ENCODE measurements at places on chromosomes 3 and 15.

- no peak for DNase-seq
These were observed 86.6 kb downstream of the HMG20A start for GRCh38 chr15:77507143-77507897.

GRCh38 chr3:170044271-170044670, 6.5 kb downstream of the GPR160 start:
- DNase-seq = no peak

GRCh38 chr15:55108858-55109518, 87.8 kb downstream of the RSL24D1 start:
- DNase-seq = no peak

GRCh38 chr3:173630849-173631248, 233.3 kb downstream of the NLGN1 start:
- no peak for DNase-seq

DNA sequence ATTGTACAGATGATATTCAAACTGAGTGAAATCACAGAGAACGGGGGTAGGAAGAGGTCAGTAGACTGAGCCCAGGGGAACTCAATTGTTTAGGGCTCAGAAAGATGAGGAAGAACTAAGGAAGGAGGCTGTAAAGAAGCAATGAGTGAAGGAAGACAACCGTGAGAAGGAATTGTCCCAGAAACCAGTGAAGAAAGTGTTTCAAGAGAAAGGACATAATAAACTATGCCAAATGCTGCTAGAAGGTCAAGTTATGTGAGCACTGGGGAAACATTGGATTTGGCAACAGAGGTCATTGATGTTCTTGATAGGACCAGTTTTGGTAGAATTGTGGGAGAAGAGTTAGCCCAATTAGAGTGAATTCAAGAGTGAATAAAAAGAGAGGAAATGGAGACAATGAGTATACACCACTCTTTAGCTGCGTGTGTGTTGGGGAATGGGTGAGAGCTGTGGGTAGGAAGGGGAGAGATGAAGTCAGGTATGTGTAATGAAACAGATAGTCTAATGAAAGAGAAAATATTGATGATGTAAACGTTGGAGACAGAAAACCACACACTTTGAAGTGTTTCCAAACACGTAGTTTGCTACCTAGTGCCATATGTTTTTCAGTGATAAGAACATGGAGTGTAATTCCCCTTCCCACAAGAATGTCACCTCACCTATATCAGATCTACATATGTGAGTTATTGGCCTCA, 42.5 kb upstream of the MME start:
- DNase-seq = no peak

DNA sequence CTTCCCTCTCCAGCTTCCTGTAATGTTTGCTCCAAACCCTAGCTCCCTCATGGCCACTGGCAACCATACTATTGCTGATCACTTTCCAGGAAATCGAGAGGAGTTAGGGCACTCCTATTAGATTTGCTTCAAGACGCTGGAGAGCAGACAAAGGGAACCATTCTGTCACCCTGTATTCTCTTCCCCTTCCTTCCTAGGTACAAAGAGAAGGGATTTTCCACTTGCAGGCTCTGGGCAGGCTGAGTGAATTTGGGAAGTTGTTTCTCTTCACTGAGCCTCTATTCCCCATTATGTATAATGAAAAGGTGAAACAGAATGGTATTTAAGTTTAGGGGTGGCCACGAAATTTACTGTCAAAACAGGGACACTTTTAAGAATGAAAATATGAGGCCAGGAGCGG, 99.4 kb upstream of the LPP start:
- no peak for DNase-seq

GRCh38 chr3:140529096-140529495, 148.8 kb upstream of the TRIM42 start:
- no peak for DNase-seq

DNA sequence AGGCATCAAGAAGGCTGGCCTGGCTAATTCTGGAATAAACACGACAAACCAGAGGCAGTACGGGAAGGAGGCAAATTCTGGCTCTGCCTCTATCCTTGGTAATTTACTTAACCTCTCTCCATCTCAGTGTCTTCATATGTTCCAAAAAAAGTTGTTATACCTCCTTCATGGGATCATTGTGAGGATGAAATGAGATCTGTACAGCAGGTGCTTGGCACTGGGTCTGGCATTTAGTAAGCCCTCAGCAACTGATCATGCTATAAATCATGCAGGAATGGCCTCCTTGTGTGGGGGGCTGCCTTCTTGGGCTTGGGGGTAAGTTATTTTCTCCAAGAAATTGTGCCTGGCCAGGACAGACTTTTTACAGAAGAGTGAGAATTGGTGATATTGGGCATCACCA, 38.3 kb upstream of the TRA2B start:
- DNase-seq = no peak

GRCh38 chr15:52093539-52094510, 18.8 kb downstream of the BCL2L10 start:
- DNase-seq = no peak

DNA sequence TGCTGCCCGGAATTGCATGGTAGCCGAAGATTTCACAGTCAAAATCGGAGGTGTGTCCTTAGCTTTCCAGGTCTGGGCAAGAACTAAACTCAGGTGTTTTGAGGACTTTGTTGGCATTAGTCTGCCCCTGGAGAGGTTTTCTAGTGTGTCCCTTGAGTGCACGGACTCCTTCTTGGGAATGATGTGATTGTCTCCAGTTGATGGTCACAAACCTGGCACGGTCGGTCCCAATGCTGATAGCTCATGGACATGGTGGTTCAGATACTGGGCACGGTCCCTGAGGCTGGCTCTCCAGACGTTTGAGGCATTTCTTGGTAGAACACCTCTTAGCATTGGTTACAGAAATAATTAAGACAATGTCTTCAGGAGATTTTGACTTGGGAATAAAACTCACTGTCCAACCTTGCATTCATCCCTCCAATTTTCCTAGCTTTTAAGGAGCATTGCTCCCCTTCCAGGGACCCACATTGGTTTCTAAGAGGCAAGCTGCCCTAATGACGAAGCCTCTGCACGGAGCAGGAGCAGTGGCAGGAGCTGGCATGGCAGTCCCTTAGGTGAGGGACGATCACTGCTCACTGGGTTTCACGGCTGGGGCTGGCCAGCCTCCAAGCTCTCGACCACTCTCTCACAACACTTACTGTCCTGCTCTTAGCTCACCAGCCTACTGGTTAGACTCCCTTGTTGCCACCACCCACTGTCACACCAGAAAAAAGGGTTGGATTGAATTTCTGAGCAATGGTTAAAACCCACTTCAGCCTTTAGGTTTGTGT, 68.1 kb downstream of the PGPEP1L start:
- no peak for DNase-seq

GRCh38 chr3:142656575-142656974, 60.4 kb downstream of the PLS1 start:
- DNase-seq = no peak

DNA sequence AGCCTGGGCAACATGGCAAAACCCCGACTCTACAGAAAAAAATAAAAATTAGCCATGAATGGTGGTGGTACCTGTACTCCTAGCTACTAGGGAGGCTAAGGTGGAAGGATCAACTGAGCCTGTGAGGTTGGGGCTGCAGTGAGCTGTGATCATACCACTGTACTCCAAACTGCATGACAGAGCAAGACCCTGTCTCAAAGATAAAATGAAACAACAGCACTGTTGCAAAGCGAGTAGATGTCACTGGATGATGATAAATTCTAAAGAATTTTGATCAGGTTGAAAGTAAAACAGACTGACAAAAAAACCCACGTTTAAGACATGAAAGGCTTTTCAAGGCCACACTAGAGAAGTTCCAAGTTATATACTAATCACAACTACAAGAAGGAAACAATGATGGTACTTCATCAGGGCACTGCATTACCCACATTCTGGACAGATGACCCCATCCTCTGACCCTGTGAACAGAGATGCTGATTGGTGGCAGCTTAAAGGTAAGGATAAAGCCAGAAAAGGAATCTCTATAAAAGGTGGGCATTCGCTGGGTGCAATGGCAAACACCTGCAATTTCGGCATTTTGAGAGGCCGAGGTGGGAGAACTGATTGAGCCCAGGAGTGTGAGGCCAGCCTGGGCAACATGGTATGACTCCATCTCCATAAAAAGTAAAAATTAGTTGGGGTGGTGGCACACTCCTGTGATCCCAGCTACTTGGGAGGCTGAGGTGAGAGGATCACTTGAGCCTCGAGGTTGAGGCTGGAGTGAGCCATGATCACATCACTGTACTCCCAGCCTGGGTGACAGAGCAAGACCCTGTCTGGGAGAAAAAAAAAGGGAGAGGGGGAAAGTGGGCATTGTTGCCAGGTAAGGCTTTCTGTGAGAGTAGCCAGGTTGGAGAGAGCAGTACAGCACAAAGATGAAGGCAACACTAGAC, 59.2 kb downstream of the TBL1XR1 start:
- no peak for DNase-seq

DNA sequence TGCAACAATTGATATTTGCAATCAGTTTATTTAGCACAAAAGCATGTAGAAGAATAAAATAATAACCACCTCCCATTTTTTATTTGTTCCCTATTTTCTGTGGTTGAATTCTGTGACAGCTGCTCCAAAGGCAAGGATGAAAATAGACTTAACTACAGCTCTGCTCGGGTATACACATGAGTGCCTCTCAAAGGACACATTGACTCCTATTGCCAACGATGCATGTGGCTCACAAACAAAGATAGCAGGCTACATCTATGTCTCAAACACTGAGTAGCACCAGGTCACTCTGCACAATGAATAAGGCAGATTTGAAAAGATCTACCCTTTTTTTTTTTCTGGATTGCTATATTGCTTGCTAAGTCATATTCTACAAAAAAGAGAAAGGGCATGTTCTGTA, 612.9 kb downstream of the ROBO1 start:
- DNase-seq = no peak

- no peak for DNase-seq
These were observed 91.4 kb downstream of the NFKBIZ start for GRCh38 chr3:101940521-101941317.

DNA sequence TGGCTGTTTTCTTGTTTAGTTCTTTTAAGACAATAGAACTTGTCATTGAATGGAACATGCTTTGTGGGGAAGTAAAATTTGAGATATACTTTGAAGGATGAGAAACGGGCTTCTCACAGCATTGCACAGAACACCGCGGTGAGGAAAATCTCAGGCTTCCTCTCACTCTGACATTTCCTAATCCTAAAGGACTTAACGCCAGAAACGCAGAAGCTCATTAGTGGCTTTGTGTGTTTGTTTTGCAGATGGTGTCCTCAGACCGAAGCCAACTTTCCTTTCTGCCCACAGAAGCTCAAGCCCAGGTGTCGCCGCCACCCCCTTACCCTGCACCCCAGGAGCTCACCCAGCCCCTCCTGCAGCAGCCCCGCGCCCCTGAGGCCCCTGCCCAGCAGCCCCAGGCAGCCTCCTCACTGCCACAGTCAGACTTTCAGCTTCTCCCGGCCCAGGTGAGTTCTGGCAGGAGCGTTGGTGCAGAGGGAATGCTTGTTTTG, 78.9 kb upstream of the BLM start:
- no peak for DNase-seq

DNA sequence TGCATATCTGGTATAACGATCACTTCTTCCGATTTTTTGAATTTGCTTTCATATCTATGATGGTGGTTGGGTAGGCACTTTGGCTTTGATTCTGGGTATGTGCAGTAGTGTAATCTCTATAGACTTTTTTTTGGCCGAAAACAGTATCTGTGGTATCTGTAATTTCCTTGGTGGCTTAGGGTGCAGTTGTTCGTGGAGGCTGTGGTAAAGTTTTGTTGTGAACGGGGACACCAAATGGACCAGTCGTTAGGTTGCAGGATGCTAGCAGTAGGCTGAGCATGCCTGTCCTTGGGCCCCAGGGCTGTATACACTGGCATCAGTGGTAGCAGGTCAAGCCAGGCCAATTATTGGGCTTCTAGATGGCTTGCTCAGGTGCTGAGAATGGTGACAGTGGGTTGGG, 55.2 kb downstream of the CCDC66 start:
- no peak for DNase-seq

GRCh38 chr3:134858441-134859035, 63.5 kb downstream of the EPHB1 start:
- DNase-seq = no peak

DNA sequence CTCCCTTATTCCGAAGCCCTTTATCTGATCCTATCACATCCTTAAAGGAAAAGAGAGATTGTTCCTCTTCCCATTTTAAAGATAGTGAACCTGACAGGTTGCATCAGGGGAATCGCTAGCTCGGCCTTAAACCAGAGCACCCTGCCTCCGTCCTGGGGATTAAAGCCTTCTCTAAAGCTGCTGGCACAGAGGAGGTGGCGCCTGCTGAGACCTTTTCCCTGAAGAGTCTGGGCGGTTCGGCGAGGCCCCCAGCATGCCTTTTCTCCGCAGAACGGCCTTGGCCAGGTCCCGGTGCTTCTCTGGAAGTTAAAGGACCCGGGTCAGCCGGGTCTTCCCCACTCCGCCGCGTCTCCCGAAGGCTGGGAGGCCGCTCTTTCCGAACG, 593 bp downstream of the FAM219B start:
- no peak for DNase-seq

- no peak for DNase-seq
These were observed 89.4 kb upstream of the ICE2 start for GRCh38 chr15:60568301-60568742.

GRCh38 chr3:38614651-38615352, 34.7 kb downstream of the SCN5A start:
- no peak for DNase-seq

DNA sequence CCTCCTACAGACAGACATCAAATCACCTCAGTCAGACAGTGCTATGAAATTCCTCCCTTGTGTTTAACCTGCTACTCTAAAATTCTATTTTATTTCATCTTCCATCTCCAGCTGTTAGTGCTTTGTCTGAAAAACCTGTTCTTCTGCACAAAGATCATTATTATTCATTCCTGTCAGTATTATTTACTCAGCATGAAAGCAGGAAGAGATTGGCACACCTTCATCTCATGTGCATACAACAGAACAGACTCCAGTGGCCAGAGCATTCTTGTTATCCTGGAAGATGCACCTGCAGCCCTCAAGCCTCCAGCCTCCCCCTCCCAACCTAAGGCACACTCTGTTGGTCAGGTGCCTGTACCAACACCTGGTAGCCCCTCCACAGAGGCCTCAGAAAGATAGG, 1.8 kb upstream of the ROPN1B start:
- DNase-seq = no peak

GRCh38 chr3:58039601-58040000, 31.4 kb downstream of the FLNB start:
- no peak for DNase-seq

- DNase-seq = no peak
These were observed 15.1 kb downstream of the GMNC start for GRCh38 chr3:190847436-190847835.

Data from left renal cortex interstitium (tissue), 4 donors.